ENCODE measurements at places on chromosomes 2 and 18.

- no peak for DNase-seq
These were observed 35.2 kb upstream of the TTC32 start for GRCh38 chr2:19937004-19937403.

DNA sequence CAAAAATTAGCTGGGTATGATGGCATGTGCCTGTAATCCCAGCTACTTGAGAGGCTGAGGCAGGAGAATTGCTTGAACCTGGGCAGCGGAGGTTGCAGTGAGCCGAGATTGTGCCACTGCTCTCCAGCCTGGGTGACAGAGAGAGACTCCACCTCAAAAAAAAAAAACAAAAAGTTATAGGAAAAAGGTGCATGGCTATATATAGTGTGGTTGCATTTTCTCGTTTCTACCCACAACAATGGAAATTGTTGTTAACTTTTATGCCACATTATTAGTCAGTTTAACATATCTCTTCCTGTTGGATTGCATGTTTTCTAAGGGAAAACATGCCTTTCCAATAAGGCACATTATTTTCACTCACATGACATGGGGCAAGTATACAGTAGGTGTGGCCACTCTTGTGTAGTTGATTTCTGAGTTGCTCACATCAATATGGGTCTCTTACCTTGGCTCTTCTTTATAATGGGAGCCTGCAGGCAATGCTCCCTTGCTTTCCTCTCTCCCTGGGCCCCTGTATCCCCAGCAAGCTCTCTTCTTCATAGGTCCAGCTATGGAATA, 610.0 kb downstream of the RNF144A start:
- no peak for DNase-seq

DNA sequence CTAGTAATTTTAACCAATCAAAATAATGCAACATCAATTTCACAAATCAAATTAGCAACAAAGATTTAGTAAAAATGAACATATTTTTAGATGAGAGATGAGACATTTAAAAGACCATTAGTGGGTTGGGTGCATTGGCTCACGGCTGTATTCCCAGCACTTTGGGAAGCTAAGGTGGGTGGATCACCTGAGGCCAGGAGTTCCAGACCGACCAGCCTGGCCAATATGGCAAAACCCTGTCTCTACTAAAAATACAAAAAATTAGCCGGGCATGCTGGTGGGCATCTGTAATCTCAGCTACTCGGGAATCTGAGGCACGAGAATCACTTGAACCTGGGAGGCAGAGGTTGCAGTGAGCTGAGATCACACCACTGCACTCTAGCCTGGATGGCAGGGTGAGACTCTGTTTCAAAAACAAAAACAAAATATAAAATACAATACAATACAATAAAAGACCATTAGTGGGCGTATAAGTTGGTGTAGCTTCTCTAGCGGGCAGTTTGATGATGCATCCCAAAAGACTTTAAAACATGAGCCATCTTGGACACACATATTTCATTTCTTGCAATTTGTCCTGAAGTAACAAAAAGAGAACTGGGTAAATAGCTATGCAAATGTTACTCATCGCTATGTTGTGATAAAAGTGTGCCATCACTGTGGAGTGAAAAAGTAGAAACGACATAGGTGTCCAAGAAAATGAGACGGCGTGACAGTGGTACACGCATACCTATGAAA, 101.8 kb downstream of the COL6A3 start:
- no peak for DNase-seq

DNA sequence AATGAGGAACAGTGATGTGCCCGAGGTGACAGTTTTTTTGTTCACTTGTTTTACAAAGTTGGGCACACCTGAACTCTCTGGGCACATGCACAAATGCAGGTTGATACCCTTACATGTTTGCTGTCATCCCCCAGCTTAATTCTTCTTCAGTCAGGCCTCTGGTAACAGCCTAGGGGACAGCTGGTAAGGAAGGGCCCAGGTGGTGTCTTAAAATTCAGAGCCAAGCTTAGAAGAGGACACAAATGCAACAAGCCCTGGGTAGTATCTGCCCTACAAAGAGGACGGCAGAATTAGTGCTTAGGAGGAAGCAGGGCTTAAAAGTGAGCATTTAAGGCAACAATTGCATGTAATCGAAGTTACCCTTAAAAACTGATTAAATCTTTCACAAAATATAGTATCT, 171.9 kb upstream of the ACAA2 start:
- DNase-seq: no peak

DNA sequence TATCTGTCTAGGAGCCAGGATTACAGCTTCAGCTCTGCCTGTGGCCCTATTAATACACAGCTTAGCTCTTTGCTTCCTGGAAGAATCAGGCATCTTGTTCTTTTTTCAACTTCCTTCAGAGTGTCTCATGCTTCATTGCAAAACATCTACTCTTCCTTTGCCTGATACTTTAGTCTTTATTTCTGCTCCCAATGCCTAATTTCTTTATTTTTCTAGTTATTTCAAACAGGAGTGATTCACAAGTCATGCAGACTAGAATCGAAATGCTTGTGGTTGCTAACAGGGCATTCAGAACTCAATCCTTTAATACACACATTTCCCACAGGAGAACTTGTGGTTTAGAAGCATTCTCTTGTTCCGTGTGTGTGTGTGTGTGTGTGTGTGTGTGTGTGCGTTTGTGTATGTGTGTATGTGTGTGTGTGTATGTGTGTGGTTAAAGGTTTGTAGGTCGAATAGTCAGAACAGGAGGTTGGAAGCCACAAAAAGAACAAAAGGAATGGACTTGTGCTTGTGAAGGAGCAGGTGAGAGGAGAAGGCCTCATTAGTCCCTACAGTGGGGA, 28.3 kb upstream of the INSIG2 start:
- no peak for DNase-seq

DNA sequence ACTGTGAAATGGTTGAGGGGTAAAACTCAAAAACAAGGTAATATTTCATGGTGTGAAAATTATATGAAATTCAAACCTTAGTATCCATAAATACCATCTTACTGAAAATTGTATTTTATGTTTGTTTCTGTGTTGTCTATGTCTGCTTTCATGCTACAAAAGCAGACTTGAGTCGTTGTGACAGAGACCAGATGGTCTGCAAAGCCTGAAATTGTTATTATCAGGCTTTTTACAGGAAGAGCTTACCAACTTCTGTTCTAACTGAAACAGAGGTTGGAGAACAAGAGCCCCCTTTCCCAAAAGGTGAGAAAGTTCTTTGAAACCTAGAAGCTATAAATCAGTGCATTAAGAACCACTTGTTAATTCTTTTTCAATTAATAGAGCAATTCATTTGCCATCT, 110.0 kb downstream of the COL4A4 start:
- no peak for DNase-seq

- no peak for DNase-seq
These were observed 831.5 kb upstream of the CELF4 start for GRCh38 chr18:38397094-38397493.

- no peak for DNase-seq
These were observed 56.9 kb downstream of the RRM2 start for GRCh38 chr2:10179422-10179821.

DNA sequence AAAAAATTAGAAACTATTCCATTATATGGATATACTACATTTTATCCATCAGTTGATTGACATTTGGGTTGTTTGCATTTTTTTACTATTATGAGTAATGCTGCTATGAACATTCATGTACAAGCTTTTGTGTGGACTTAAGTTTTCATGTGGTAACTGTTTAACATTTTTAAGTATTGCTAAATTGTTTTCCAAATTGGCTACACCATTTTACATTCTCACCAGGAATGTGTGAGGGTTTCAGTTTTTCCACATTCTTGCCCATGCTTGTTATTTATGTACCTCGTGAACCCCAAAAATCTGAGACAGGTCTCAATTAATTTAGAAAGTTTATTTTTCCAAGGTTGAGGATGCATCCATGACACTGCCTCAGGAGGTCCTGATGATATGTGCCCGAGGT, 3.1 kb upstream of the TXNL4A start:
- DNase-seq: no peak

DNA sequence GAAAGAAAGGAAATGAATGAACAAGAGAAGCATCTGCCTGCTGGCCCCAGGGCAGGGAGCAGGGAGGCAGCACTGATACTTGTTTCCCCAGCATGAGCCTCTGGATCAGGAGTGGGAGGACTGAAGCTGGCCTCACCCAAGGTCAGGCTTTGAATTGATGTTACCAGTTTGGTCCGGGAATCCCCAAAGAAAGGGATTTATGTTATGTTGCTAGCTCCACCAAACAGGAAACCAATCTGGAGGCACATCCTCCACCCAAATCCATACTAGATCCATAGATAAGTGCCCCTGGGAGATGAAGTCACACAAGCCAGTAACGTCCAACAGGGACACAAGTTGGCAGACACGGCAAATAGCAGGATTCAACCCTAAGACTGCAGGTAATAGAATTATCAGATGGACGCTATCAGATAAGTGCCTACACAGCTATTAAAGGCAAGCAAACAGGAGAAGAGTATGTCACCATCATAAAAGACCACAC, 85.9 kb downstream of the MTCL1 start:
- DNase-seq: no peak

DNA sequence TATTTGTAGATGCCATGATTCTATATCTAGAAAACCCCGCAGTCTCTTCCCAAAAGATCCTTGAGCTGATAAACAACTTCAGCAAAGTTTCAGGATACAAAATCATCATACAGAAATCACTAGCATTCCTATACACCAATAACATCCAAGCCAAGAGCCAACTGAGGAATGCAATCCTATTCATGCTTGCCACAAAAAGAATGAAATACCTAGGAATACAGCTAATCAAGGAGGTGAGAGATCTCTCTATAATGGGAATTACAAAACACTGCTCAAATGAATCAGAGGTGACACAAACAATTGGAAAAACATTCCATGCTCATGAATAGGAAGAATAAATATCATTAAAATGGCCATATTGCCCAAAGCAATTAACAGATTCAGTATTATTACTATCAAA, 551.4 kb upstream of the SLC39A10 start:
- no peak for DNase-seq

- no peak for DNase-seq
These were observed 128.6 kb downstream of the MSTN start for GRCh38 chr2:189933911-189934399.

DNA sequence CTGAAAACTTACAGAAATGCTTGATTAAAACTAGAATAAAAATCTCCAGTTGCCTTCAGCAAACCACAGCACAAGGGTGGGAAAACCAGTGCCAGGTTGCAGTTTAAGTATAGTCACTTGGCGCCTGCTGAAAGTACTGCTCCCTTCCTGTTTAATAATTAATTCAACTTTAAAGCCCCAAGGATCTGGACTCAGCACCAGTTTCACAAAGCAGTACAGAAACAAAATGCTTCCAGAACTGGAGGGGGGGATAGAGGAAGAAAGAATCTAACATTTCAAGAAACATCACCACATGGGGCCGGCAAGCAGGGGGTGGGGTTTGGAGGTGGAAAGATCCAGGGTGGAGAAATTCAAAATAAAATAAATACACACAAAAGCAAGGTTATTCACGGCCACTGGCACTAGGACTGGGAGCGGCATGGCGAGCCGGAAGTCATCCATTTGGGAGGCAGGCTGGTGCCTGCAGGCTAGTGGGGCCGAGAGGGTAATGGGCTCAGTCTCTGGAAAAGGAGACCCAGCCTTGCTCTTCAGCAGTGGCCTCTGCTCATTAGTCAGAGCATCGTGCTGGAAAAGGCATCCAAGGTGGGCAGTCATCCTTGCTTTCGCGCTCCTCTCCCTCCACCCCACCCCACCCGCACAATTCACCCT, 85.8 kb downstream of the POU3F3 start:
- DNase-seq: no peak

GRCh38 chr2:178404368-178404767, 46.6 kb downstream of the PRKRA start:
- DNase-seq: peak; percentile 78

GRCh38 chr2:1497122-1497611, 83.9 kb downstream of the TPO start:
- no peak for DNase-seq

DNA sequence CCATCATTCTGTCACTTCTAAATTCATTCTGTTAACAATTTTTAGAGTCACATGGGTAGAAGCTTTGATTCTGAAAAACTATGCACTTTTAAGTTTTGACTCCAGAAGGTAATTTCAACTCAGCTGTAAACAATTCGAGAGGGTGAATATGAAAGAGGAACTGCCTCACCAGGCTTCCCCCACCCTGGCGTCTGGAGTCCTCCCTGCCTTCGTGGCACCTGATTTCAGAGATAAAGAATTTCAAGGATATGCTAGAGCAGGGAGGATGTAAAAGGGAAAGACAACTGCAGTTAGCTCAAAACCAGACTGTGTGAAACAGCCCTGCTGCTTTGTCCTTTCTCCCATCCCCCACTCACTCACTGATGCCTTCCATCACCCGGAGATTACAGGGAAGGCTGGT, 40.7 kb downstream of the ONECUT2 start:
- DNase-seq: no peak

DNA sequence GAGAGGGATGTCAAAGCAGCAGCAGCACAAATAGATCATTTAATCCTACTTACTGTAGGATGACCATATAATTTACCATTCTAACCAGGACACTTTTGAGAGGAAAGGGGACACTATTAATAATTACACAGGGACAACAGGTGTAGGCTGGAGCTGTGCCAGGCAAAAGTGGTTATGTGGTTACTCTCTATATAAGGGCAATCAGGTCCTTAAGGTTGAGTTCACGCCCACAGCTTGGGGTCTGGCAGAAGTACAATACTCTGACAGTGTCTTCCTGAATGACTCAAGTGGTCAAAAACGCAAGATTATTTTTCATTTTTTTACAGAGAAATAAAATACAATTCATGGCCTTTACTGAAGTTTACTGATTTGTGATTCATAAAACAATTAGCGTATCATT, 2.8 kb downstream of the PREPL start:
- DNase-seq: peak; percentile 19

DNA sequence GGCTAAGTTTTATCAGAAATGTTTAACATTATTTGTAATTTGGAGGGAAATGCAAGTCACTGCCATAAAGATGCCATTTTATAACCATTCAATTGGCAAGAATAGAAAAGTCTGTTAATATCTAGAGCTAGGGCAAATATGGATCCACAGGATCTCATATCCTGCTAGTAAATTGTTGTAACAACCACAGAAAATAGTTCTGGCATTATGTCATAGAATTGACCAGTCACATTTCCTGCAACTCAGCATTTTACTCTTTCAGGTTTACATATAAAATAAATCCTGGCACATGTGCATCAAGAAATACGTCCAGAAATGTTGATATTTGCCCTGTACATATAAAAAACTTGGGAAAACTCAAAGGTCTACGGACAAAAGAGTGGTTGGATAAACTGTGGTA, 32.9 kb downstream of the OSBPL6 start:
- DNase-seq: no peak
